ENCODE measurements at places on chromosomes 11 and 22.

DNA sequence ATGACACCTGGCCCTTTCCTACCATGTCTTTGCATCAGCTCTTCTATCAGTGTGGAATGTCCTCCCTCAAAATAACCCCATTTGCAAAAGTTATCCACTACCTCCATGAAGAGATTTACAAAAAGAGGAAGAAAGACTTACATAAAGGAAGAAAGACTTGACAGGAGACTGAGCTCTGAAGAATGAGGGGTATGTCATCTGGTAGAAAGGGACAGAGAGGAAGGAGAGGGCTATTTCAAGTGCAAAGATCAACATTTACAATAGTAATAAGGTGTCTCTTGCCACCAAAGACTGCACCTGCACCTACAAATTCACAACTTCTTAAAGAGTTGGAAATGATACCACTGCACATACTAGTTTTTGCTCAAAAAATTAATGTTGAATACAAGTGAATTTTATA lies 18.2 kb downstream of the PAK1 start:
- DNase-seq, result no peak

GRCh38 chr22:43928468-43928867 lies 4.9 kb downstream of the PNPLA3 start:
- no peak for DNase-seq

DNA sequence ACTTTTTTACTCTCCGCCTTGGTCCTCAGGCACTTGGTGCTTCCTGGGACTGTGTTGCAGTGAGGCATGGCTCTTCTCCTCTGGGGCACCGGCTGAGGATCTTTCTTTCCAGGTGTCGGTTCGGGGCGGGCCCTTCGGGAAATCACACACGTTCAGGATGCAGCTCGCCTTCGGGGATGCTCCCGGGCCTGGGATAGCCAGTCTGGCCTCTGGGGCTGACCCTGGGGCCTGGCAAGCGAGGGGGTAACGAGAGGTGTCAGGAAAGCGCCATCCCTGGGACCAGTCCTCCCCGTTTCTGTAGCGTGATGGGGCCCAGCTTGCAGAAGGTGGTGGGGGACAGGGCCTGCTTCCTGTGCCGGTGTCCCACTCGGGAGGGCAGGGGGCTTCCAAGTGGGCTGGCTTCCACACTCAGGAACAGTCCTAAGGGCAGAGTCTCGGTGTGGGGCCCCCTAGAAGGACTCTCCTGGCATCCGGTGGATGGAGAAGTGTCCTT lies 53.6 kb downstream of the LRP5 start:
- DNase-seq, result no peak

DNA sequence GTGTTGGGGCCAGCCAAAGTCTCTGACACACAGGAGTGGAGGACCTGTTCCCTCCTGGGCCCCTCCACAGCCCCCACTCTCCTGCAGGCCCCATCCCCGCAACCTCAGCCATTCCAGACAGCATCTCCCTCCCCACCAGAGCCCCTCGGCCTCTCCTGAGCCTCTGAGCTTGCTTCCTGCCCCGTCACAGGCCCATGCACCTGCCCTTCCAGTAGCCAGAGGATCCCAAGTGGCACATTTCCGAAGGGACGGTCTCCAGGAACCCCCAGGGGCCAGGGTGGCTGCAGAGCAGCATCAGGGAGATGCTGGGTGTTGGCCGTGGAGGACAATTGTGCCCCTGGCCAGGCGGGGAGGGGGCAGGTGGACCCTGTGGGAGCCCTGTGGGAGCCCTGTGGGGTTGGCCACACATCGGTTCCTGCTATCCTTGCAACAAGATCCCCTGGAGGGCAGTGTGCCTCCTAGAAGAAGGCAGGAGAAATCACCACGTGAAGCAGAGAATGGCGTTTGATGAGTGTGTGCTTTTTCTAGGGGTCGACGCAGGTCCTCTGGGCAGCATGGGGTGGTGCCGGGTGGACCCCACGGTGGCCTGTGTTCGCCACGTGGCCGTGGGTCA lies 45.3 kb upstream of the PPARA start:
- no peak for DNase-seq

DNA sequence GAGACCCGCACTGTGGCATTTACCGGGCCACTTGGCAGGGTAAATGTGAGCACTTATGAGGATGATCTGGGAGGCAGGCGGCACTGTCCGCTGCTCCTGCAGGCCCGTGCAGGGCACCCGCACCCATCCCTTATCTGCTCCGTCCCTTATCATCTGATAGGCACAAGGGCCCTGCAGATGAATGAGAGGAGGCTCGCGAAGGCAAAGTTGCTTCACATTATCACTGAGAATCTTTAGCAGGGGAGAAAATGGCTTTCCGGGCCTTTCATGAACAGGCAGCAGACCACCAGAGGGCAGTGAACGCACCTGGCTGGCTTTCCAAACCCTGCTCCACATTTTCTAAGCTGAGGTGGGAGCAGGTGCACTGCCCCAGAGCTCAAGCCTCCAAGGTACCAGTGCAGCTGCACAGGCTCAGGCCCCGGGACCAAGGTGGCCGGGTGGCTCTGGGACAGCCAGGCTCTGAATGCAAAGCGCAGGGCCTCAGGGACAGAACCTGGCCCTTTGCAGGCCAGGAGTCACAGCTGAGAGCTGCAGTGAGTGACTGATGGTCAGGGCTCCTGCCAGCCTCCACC lies 165.6 kb downstream of the SHANK2 start:
- DNase-seq, result no peak

GRCh38 chr11:19951558-19952115 lies 208.6 kb downstream of the DBX1 start:
- DNase-seq, result no peak

- DNase-seq, result no peak
These were observed 5.2 kb downstream of the CRTAM start for GRCh38 chr11:122843281-122844141.

DNA sequence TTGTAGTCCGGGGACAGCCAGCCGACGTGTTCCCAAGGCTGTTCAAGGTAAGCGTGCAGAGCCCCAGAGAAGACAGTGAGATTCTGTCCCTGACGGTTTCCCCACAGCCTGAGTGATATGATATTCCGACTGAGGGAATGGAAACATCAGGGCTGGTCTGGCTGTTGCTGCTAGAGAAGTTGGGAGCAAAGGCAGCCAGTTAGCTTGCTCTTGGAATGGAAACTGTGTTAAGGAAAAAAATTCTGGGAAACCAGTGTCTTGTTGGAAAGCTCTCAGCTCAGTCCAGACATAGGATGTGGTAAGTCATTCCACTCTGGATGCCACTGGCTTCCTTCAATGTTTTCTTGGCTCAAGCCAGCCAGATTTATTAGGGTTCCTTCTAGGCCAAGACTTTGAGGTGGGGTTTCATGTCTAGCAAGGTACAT lies 8.8 kb downstream of the CRY2 start:
- DNase-seq, result no peak

- DNase-seq, result no peak
These were observed 316.8 kb upstream of the MPPED2 start for GRCh38 chr11:30902929-30903328.

GRCh38 chr11:96019810-96020747 lies 96.2 kb upstream of the MTMR2 start:
- DNase-seq, result no peak

GRCh38 chr22:21951931-21952465 lies 650 bp downstream of the PPM1F start:
- DNase-seq, result no peak

DNA sequence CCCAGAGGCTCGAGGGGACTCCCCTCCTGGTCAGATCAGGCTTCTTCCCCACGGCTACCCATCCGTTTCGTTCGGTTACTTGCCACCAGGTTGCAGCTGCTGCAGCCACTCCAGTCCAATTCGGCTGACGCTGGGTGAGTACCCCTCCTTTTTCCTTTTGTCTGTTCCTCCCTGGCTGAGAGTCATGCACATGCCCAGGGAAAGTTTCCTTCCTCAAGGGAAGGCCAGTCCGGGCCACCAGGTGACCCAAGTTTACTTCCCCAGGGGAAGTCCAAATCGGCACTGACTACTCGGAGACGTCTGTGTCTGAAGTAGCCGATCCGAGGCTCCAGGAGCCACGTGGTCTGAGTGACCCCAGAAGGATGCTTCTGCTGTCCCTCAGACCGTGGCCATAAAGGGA lies 13.2 kb upstream of the OR56A3 start:
- no peak for DNase-seq

- DNase-seq, result no peak
These were observed 7.2 kb downstream of the KCTD14 start for GRCh38 chr11:78015878-78016277.

DNA sequence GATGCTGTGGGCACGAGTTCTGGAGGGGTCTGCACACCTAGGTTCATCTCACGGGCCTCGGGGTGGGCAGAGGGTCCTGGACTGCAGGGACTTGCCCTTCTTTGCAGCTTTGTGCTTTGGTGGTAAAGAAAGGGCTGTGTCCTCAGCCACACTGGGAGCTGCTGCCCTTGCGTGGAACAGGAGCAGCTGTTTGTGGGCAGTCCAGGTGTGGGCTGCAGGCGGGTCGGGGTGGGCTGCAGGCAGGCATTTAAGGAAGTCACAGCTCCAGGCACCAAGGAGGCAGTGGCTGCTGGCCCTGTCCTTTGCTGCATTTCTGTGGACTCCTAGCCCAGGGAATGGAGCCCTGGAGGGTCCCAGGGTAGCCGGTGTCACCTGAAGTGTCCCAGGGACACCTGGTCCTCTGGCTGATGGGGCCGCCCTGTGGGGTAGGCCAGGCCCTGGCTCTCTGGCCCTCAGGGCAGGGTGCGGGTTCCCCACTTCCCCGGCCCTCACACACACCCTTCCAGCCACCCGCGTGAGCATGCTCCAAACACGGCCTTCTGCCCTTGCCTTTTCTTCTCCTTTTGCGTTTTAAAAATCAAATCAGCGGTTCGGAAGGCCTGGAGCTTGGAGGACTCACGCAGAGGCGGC lies 1240.3 kb downstream of the BRD1 start:
- DNase-seq, result no peak

DNA sequence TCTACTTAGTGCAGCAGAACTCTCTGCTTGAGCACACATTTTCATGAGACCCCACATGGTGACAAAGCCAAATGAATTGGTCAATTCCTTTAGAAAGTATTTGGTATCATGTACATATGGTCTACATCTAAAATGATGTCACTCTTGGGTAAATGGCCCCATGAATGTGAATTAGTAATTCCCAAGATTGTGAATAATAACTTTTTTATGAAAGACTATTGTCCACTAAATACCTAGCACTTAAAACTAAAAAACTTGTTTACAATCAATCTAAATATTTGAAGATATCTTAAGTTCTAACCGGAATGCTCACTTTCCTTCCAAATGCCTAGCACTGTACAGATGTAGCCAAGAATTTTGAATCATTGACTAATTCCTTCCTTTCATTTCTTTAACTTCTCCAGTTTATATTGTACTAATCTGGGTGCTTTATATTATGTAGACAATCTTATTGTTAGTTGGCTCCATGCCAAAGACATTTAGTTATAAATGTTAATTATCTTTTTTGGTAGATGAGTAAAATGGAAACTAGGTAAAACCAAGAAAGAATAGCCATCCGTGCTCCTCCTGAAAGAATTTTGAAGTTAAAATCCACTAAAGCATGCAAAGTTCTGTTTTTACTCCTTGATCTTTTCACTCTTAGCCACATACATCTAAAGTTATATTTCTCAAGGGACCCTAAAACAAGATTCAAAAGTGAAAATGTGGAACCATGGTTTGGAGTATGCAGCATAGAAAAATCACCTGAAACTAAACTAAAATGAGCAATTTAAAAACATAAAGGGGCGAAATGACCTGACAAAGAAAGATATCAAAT lies 145.0 kb upstream of the ARHGAP20 start:
- DNase-seq, result no peak

DNA sequence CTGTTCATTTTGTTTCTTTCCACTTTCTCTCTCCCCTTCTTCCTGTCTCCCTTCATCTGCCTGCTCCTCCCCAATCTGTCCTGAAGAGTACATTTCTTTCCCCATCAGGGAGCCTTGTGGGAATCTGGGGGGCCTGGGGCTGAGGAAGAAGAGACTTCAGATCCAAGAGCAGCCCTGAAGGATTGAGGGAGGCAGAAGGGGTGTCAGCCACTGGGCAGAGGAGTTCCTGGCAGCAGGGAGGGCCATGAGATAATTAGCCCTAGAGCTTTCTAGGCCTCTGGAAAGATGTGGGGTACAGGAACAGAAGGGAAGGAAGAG lies 24.4 kb upstream of the OAF start:
- no peak for DNase-seq

- no peak for DNase-seq
These were observed 10.7 kb upstream of the IGSF22 start for GRCh38 chr11:18736590-18737148.

DNA sequence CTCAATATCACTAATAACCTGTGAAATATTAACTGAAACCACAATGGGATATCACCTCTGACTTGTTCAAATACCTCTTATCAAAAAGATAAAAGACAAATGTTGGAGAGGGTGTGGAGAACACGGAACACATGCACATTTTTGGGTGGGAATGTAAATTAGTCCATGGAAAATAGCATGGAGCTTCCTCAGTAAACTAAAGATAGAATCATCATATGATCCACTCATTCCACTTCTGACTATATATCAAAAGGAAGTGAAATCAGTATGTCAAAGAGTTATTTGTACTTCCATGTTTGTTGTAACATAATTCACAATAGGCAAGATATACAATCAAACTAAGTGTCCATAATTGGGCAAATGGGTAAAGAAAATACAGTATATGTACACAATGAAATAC lies 57.4 kb downstream of the TYR start:
- no peak for DNase-seq

- no peak for DNase-seq
These were observed 175.7 kb upstream of the PITPNB start for GRCh38 chr22:28094771-28095170.

DNA sequence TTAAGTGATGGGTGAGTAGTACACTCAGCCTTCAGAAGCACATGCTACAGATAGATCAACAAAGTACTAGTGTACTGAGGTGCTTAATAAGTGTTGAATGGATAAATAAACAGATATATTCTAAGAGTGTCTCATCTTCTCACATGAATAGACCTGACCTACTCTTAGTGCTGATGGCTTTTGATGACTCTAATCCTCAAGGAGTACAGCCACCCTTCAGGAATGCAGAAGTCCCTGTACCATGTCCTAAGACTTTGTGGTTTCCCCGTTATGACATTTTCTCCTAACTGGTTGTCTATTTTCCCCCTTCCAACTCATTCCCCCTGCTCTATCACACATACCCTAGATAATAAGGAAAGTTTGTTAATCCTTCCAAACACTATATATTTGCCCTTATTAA lies 61.6 kb downstream of the C11orf65 start:
- DNase-seq, result no peak

- DNase-seq, result no peak
These were observed 5.9 kb downstream of the LRRC32 start for GRCh38 chr11:76664578-76665061.

Measured in stimulated activated CD8-positive, alpha-beta memory T cell treated with anti-CD3 and anti-CD28 coated beads, Interleukin-4, amount 100 ng/mL, for 1 hour (primary cell).